ENCODE measurements at places on chromosomes 4 and X. TPM values are rescaled to one million over a fixed set of nuclear protein-coding genes. Genes with fewer than 3 reads are reported as not detected.

Gene OPHN1
- total RNA-seq, result 6.5 TPM

Gene GPM6B
- 2.4 TPM for total RNA-seq

Gene ENPEP
- 0.57 TPM for total RNA-seq

Gene TBC1D9
- total RNA-seq, result 8.6 TPM

Gene ARSJ
- total RNA-seq, result 2.7 TPM

Gene PRPS2
- total RNA-seq, result 21.6 TPM

Gene ATP8A1
- 2.7 TPM for total RNA-seq

Gene CLDN22
- total RNA-seq, result not detected

Gene PGAM4
- not detected for total RNA-seq

Gene ZNF711
- 2.9 TPM for total RNA-seq

DNA sequence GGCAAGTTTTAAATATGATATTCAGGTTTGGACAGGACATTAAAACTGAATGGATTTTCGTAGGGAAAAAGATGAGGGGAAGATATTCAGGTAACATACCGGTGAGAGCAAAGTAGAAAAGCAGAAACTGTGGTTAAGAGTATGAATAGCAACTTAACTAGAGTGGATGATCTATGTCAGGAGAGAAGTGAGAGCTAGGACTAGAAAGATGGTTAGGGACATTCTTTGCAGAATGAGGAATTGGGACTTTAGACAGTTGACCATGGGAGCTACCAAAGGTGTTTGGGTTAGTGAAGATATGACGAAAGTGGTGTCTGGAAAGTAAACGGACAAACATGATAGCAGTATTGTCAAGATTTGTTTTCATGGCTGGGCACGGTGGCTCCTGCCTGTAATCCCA is 45.2 kb downstream of the ANXA5 start:
- DNase-seq, result no peak
- no peaks in the 10 kb centered on the region for H3K36me3 ChIP-seq
- no peak overlapping the region for H3K4me3 ChIP-seq
- no peaks in the 10 kb centered on the region for H3K4me1 ChIP-seq
- no peaks in the 10 kb centered on the region for H3K27me3 ChIP-seq

DNA sequence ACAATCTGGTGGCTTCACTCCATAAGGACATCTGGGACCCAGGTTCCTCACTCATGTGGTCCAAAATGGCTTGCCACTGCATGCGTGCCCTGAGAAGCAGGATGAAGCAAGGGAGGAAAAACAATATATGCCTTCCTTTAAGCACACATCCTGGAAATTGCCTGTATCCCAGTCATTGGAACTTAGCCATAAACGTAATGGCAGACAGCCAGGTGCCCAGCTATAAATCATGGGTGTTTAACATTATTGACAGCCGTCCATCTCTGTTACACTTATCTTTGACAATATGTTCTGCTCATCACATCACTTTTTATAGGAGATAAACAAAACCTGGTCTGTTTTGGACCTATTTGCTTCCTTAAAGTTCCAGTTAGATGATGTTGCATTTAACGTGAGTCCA is 181.0 kb downstream of the AASDH start:
- H3K4me1 ChIP-seq, result no peaks in the 10 kb centered on the region
- H3K27me3 ChIP-seq, result no peaks in the 10 kb centered on the region
- H3K27ac ChIP-seq, result no peak overlapping the region
- no peak for DNase-seq

DNA sequence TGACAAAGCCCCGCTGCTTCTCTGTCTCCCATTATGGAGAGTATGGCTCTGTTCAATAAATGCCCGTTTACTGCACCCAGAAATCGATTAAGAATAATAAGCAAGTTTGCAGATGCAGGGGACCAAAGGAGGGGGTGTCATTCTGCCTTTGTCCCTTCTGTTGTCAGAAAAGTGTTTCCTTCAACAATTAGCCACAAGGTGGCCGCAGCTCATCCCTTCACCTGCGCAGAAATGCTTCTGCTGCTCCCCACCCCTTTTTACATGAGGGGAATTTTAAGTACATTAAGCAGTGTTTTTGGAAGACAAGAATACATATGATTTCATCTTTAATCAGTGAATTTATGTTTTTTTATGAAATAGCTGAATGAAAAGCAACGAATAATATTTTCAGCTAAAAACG is 175.6 kb upstream of the ARX start:
- H3K4me1 ChIP-seq, result no peaks in the 10 kb centered on the region
- H3K27me3 ChIP-seq, result no peaks in the 10 kb centered on the region
- no peaks in the 10 kb centered on the region for H3K36me3 ChIP-seq
- DNase-seq, result no peak

DNA sequence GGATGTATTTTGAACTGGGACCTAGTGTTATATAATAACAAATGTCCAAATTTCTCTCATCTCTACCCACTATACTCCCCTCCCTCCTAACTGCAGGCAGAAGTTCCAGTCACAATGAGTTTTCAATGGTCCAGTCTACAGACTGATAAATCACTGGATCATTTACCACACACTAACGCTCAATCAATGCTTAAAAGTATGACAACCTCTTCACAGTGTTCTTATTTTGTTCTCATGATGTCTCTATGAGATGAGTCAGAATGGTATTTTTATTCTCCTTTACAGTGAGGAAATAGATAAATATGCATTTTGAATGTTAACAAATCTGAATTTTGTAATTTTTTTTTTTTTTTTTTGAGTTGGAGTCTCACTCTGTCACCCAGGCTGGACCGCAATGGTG is 83.7 kb upstream of the ETNPPL start:
- no peak overlapping the region for H3K27ac ChIP-seq
- H3K4me1 ChIP-seq, result no peaks in the 10 kb centered on the region
- no peaks in the 10 kb centered on the region for H3K27me3 ChIP-seq
- H3K4me3 ChIP-seq, result no peak overlapping the region
- H3K36me3 ChIP-seq, result no peaks in the 10 kb centered on the region

DNA sequence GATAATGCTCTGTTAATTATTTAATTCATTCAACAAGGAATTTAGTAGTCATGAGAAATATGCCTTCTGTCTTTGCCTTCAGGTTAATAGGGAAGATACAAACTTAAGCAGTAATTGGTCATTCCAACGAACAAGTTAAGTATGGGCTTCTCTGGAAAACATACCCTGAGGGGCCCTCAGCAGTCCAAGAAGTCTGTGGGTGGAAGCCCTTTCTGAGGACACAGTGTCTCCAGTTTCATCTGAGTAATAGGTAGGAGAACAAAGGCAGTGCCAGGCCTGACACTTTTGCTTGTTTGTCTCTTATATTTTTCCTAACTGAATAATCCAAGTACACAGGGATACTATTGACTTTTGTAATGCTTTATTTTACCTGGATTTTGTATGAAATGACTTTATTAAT is 262.5 kb downstream of the FBXW7 start:
- DNase-seq, result no peak
- no peaks in the 10 kb centered on the region for H3K27me3 ChIP-seq
- H3K36me3 ChIP-seq, result no peaks in the 10 kb centered on the region
- peaks cover 11% of the 10 kb centered on the region for H3K4me1 ChIP-seq

- no peak overlapping the region for H3K4me3 ChIP-seq
- H3K27ac ChIP-seq, result no peak overlapping the region
- H3K36me3 ChIP-seq, result no peaks in the 10 kb centered on the region
- H3K27me3 ChIP-seq, result no peaks in the 10 kb centered on the region
- no peak for DNase-seq
Observed at GRCh38 chr4:13347517-13348125, 136.5 kb downstream of the RAB28 start.

GRCh38 chr4:83267121-83267829 is 17.3 kb downstream of the COQ2 start:
- DNase-seq, result no peak
- H3K4me1 ChIP-seq, result no peaks in the 10 kb centered on the region
- no peak overlapping the region for H3K4me3 ChIP-seq
- H3K36me3 ChIP-seq, result no peaks in the 10 kb centered on the region
- H3K27ac ChIP-seq, result no peak overlapping the region
- H3K27me3 ChIP-seq, result no peaks in the 10 kb centered on the region

DNA sequence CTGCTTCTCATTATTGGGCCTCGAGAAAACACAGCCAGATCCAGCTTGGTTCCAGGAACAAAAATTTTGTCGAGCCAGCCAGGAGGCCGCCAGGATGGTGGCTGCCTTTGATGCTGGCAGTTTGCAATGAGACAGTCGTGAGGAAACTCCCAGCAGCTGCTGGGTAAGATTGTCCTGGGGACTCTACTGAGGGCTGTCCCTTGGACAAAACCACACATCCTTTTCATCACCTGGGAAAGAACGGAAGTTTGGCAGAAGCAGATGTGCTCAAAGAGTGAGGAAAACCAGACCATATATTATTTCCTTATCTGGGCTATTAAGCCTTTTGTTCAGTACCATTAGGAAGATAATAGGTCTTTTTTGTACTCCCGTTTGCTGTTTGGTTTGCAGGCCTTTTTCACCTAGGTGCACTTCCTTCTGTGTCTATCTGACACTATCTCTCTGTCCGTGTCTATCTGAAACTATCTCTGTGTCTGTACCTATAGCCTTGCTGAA is 13.4 kb upstream of the PAPSS1 start:
- no peaks in the 10 kb centered on the region for H3K4me1 ChIP-seq
- no peaks in the 10 kb centered on the region for H3K36me3 ChIP-seq
- DNase-seq, result no peak
- H3K4me3 ChIP-seq, result no peak overlapping the region

All from esophagus squamous epithelium (tissue), 5 donors.